ENCODE measurements at places on chromosomes 6 and 20.

DNA sequence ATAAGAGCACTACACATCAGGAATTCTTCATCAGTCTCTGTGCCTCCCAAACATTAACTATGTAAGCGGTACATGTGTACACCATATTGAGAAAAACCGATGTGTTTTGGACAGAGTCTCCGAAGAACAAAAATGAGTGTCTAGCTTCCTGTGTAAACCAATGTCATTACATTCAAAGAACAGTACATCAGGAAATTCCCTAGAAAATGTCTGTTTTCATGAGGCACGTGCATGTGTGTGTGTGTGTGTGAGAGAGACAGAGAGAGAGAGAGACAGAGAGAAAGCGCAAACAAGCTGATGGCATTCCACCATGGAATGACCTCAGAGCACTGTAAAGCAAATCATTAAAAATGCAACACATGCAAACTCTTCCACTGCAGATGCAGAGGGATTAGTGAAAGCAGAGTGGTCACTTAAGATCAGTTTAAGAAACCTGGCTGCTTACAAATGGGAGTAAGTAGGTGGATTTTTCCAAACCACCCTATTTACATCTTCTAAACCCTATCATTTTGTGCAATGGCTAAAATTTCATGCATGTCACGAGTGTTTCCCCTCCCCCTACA lies 133.9 kb downstream of the HIVEP2 start:
- no peak for DNase-seq

DNA sequence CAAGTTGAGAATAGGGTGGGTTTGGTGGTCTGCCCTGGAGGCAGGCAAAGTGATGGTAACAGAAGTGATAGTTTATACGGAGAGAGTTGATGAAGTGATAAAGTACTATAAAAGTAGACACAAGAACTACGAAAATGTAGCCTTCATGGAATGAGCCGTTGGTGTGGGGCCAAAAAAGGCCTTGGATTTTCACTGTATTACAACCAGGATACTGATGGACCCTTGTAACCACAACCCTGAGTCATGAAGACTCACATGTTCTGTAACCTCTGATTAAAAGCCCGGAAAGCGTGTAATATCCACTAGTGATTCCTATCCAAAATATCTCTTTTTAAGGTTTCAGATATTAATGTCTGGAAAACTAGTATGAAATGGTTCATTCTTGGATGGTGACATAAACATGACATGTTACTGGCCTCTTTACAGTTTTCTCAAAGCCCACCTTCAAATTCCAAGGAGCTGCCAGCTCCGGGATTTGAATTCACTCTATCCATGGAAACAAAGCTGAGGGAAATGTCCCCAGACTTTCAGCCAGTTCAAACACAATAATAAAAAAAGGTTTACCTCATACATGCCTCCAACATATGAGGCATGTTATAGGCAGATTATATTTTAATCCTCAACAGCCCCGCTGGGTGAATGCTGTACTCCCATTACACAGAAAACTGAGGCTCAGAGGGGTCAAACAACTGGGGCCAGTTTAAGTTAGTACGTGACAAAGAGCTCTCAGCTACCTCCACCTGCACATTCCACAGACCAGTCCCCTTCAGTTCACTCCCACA lies 55.4 kb downstream of the MRPL14 start:
- DNase-seq = no peak

GRCh38 chr20:41686961-41687360 lies 68.8 kb upstream of the CHD6 start:
- no peak for DNase-seq

DNA sequence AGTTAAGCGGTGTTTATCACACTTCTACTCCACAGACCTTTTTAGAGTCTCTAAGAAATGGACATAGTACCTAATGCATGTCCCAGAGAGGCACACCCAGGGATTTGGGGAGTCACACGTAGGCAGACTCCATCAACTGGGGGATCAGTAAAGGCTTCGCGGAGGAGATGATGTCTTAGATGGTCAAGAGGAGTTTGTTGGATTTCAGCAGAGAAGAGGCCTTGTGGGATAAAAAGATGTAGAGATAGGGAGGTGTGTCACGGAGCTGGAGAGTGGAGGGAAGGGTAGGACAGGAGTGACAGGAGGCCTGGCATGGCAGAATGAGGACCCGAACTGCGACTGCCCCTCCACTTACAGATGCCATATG lies 9.1 kb downstream of the DYNLRB1 start:
- DNase-seq = no peak

DNA sequence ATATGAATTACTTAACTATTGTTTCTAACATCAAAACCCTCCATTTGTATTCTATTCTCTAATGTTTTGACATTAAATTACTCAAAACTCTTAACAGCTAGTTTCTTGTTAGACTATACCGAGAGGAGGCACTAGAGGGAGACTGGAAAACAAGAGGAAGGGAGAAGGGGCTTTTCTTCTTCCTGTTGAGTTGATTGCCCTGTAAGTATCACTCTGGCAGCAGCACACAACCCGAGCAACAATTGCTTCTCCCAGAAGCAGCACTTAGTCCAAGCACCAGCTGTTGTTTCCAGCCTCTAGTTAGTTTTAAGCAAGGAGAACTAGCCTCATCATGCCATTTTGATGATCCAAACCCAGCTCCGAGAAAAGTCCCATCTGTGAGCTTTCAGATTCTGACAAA lies 603.8 kb downstream of the PRKN start:
- DNase-seq = no peak

- no peak for DNase-seq
These were observed 15.0 kb downstream of the CCR6 start for GRCh38 chr6:167137881-167138280.

DNA sequence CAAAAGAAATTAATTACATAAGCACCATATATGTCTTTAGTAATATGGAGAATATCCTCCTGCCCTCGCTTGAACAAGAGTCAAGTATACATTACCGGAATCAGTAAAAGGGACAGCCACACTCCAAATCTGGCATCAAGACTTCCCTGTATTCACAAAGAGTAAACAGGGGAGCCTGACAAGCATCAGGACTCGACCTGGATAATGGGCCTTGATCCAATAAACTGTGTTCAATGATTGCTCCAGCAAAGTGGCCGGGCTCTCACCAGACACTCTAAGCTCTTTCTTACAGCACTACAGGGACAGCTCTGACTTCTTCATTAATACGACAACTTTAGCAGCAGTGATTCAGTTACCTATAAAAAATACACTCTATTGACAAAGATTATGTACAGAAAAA lies 307.9 kb upstream of the POU3F2 start:
- DNase-seq = no peak

DNA sequence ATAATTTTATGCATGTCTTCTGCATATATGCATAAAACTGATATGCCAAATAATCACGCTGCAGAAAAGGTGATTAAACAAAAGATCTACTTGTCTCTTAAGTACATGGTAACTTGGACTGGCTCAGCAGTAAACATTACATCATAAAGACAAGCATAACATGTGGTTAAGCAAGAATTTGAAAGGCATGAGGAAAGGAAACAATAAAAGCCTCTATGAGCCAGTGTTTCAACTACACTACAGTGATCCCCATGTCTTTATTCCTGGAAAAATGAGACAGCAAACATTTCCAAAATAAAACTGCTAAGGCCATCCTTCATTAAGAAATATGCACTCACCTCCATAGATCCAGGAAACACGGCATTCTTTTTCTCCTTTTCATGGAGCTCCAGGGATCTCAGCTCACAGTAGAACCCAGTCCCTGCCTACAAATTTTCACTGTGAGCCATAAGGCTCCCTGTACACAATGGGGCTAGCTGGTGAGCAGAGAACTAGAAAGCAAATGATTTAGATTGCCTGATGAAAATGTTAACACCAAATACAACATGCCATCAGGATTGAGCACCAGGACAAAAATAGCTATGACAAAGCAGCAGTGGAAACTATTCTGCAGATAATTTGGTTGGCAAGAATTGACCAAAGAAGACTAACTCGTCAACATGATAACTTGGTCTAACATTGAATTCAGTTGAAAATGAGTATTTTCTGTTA lies 156.1 kb downstream of the COL21A1 start:
- no peak for DNase-seq

- DNase-seq = no peak
These were observed 143.2 kb upstream of the RNF24 start for GRCh38 chr20:4158466-4159050.

DNA sequence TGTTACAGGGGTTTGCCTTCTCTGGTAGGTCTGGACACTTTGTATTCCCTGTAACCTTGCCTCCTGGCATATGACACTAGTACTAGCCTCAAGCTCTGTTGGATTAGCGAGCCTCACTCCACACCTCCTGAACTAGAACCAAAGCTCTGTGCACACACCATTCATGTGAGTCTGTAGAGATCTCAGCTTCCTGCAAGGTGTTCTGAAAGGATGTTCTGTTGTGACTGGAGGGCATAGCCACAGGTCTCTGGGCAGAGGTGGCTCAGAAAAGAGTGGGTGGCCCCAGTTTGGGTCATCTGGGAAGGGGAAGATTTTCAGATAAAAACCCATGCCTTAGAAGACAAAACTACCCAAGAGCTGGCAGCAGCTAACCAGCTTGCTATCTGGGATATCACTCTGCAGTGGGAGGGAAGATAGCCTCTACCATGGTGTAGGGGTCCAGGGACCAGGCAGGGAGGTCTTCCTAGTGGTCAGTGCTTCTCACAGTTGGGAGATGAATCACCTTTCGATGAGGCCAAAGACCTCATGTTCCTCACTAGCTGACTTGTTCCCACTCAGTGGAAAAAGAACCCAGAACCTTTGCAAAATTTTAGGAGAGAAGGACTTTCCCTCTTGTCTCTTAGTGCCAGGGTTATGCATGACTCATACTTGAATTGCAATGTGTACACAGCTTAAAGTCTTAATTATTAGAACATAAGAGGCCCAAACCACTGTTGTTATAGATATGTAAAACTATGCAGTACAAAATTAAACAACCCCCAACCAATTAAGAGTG lies 41.4 kb downstream of the HLA-F start:
- no peak for DNase-seq

GRCh38 chr6:48757661-48758060 lies 646.7 kb upstream of the PTCHD4 start:
- no peak for DNase-seq

DNA sequence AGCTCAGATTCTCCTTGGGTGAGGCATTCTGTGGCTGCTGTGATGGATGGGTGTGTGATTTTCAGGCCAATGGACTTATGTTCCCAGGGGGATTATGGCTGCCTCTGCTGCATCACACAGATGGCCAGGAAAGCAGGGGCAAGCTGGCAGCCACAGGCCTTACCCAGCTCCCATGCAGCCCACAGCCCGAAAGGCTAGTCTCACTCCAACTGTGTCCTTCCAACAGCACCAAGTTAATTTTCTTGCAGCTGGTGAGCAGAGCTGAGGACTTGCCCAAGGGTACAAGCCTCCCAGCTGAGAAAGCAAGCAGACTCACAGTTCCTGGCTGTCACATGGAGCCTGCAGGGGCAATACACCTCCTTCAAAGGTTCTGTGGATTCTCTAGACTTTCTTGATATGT lies 155.2 kb upstream of the KHDRBS2 start:
- DNase-seq = no peak

- no peak for DNase-seq
These were observed 195.8 kb upstream of the ARG1 start for GRCh38 chr6:131377112-131377705.

GRCh38 chr20:45857882-45858216 lies 435 bp downstream of the ZSWIM3 start:
- no peak for DNase-seq

DNA sequence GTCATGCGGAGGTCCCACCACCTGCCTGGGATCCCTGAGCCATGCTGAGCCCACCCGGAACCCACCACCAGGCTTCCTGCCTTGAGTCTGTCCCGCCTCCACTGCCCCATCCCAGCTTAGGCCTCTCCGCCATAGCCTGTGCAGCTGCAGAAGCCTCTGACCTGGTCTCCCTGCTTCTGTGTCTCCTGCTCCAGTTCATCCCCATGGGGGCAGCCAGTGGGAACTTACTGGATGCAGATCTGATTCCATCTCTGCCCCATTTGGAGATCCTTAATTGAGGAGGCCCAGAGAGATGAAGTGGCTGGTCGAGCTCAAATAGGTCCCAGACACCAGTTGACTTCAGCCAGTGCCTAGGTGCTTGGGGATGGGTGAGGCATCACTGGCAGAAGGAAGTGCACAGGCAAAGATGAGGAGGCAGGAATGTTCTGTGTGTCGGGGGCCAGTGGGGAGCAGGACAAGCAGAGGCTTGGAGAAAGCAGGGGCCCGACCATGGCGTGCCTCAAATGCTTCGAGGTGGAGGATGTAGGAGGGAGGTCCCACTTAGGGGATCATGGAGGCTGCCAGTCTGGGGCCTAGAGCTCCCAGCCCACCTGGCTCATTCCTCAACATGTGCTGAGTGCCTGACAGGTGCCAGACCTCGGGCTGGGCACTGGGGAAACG lies 112.8 kb downstream of the TOX2 start:
- no peak for DNase-seq

DNA sequence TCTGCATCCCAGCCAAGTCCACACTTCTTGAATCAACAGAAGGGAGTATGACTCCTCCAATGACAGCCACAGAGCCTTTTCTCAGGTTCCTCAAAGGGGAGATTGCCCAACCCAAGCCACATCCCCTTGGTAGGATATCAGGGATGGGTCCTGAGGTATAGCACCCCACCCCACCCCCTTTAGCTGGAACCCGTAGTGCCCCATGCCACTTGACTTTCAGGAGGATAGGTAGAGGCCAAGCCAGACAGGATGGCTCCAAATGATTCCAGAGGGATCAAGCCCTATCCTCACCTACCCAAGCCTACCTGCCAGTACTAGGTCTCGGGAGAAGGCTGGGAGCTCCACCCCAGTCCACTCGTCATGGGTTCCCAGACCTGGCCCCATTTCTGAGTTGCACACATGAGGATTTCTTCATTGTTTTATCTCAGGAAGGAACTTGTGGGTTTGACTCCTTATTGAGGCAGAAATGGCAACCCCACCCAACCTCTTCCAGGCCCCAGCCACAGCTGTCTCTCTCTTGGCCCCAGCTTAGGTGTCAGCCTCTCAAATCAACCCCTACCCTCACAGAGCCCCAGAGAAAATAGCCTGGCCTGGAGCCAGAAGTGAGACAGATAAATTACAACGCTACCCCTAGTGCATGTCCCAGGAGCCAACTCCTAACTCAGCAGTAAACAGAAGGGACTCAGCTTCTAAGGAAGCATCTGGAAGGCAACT lies 3.6 kb downstream of the CCND3 start:
- no peak for DNase-seq

- no peak for DNase-seq
These were observed 17.0 kb downstream of the NQO2 start for GRCh38 chr6:3016473-3017280.

GRCh38 chr6:26175428-26176181 lies 88.4 kb downstream of the HFE start:
- no peak for DNase-seq

GRCh38 chr20:53439616-53440015 lies 154.0 kb downstream of the ZNF217 start:
- no peak for DNase-seq

- DNase-seq = no peak
These were observed 4.8 kb downstream of the PHF20 start for GRCh38 chr20:35776513-35777101.

- no peak for DNase-seq
These were observed 66.6 kb downstream of the EZR start for GRCh38 chr6:158752613-158753012.

DNA sequence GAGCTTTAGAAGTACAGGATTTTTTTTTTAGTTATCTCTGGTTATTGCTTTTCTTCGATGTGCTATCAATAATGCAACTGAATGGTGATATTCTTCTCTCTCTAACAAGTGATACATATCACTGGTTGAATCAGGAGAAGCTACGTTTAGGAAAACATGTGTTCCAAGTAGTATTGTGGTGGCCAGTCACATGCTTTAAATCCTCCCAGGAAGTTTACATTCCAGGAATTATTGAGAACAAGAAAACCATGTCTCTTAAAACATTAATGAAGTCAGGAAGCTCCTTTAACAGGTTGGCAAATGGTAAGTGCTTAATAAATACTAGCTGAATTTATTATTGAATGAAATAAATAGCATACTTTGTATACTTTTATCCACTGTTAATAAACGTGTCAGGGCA lies 371.1 kb downstream of the BCKDHB start:
- DNase-seq = no peak
